ENCODE measurements at places on chromosomes 5 and 9.
A peak's percentile ranks its signal among the peaks of the same experiment; 100 is the strongest.

DNA sequence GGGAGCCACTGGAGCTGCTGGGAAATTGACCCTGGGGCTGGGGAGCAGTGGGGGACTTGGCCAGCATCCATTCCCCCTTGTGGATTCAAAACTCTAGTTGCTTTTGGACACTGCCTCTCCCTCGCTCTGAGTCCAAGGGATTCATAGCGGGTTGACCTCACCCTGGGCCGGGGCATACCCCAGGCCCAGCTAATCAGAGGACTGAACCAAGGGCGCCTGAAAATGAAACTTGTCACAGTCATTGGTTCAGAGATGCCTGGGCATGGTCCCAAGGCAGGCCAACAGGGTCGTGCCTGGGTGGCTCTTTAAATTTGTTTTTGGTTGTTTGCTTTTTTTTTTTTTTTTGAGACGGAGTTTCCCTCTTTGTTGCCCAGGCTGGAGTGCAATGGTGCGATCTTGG lies 22.6 kb downstream of the STK10 start:
- DNase-seq = no peak

DNA sequence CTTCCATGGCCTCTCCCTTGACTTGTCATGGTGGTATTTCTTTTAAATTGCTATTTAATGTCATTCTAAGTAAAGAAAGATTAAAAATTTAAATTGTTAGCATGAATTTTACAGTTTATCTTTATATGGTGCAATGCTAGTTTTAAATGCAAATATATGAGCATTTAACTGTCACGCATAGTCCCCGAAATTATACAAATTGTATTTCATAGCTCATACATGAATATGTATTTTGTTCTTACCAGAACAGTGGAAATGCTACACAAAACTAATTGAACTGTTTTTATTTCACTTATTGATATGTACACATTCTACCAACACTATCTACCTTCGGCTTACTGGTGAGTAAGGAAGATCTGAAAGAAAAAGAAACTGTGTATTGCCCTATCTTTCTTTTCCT lies 125.8 kb downstream of the CARTPT start:
- DNase-seq = no peak

- no peak for DNase-seq
Measured at GRCh38 chr5:82713811-82714210, 363.4 kb downstream of the TMEM167A start.

- DNase-seq = no peak
Measured at GRCh38 chr5:163770625-163771024, 265.2 kb downstream of the MAT2B start.

DNA sequence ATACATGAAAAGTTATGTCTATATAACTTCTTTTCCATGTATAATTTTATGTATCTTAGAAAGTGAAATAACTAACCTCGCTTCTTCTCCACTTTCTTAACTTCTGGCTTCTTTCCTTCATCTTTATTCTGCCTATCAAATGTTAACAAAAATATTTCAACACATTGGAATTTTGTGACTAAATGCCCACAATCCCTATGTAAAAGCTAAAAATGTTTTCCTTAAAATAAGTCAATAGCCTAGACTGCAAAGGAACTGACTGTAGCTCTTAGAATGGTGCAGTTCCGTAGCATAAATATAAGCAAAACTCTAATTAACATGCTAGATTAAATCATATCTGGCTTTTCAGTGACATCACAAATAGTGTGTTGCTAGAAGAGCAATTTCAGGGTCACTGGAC lies 40.9 kb downstream of the PSIP1 start:
- no peak for DNase-seq

DNA sequence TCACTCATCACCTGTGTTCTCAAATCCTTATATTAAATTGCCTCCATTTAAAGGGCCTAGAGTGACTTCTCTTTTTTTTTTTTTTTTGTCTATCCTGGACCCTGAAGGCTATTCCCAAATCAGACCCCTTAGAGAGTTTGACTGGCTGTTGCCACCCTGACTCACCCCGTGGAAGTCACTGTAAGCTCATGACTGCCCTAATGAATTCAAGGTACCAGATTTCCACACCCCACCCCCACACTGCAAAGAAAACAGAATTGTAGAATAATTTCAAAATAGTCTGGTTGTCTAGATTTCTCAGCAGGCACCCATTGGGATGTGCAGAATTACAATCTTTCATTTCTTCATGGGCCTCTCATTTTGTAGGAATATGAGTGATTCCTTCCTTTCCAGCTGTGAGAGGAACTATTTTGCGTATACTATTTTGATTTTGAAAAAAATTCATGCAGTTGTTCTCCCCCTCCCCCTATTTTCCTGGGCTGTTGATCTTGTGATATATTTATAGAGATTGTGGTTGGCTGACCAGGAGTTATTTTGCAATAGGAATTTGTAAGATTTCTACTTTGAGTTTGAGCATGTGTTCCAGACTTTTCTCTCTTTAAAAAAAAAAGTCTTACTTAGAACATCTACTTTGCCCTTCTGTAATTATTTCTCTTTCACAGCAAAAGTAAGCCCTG lies 79.1 kb downstream of the ZNF618 start:
- no peak for DNase-seq

GRCh38 chr9:111232997-111233790 lies 96.8 kb downstream of the OR2K2 start:
- DNase-seq = no peak

DNA sequence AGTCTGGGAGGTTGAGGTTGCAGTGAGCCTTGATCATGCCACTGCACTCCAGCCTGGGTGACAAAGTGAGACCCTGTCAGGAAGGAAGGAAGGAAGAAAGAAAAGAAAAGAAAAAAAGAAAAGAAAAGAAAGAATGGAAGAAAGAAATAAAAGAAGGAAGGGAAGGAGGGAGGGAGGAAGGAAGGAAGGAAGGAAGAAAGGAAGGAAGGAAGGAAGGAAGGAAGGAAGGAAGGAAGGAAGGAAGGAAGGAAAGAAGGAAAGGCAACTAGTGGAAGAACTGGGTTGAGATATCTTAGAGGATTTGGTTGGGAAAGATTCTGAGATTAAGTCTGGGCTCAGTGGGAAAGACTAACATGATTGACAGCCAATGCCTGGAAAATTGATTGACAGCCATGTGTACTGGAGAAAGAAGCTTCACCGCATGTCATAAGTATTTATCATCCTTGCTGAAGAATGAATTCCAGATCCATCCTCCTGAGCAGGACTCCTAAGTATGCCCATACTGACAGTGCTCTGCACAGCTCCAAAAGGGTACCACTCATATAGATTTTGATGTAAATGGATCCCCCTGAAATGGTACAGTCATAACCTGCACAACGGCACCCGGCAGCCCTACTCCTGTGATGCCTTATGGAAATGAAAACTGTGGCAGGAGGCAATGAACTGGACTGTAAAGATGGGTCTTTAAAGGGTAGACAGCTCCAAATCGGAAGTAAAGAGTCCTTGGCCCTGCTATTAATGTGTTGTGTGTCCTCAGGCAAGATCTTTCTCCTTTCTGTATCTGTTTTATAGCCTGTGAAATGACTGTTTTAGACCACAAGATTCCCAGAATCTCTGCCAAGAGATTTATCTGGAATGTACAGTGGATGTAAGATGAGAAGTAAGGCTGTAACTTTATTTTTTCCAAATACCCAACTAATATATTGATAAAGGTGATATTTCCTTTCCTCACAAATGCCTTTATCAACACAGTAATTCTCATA lies 16.9 kb upstream of the ADRA1B start:
- no peak for DNase-seq

- no peak for DNase-seq
Measured at GRCh38 chr5:30380228-30380627, 813.3 kb upstream of the CDH6 start.

DNA sequence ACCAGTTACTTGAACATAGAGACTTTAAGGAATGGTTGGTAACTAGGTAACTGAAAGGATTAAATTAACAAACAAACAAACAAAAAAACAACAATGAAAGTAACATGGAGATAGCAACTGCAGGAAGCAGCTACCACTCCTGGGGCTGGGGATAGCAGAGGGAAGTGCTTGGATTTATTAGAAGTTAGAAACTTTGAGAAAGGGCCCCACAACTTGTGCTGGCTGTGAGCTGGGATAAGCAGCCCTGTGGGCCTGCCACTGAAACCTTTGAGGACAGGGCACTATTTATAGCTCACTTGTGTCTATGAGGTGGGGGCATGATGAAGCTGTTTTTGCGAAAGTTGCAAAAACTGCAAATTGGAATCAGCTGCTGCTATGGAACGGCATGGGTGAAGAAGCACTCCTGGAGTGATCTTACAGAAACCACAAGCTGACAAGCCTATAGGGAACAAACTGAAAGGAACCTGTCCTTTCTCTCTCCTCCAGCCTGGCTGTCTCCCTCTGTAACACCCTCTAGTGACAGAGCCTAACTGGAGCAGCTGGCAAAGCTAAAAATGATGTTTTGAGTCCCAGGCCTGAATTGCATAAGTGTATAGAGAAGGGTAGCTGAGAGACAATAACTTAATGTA lies 91.4 kb upstream of the RANBP6 start:
- peak; percentile 55 for DNase-seq

GRCh38 chr5:126120939-126121338 lies 302.3 kb upstream of the GRAMD2B start:
- no peak for DNase-seq

DNA sequence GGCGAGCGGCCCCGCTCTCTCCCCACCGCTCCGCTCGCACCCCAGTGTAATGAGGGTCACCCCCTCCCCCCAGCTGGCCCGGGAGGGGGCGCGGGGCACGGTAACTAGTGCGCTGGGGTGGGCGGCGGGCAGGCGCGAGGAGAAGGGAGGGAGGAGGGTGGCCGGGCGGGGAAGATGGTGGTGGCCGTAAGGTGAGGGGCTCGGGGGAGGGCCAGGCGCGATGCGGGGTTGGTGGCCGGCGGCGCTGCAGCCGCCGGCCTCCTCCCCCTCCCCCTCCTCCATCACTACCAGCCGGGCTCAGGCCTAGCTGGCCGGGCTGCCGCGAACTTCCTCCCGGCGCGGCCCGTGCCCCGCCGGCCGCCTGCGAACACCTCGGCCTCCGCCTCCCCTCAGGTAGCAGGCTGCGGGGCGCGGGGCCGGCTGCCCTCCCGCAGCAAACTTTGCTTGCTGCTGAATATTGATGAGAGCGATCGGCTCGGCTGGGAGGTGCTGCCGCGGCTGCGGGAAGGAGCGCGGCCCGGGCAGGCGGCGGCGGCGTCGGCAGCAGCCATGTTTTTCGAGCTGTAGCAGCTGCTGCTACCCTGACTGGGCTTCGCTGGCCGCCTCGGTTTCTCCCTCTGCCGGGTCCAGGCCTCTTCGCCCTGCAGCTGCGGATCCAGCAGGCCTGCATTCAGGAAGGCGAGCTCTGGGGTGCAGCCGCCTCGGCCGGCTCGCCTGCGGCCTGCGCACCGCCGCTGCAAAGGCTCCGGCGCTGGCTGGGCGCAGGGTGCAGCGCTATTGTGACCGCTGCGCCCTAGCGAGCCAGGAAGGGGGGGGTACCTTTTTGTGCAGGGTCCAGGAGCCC lies 502 bp downstream of the NSD1 start:
- DNase-seq = peak; percentile 38

GRCh38 chr9:101625876-101626275 lies 31.1 kb upstream of the PPP3R2 start:
- DNase-seq = no peak

GRCh38 chr5:54518818-54519508 lies 1.4 kb downstream of the SNX18 start:
- DNase-seq = no peak

DNA sequence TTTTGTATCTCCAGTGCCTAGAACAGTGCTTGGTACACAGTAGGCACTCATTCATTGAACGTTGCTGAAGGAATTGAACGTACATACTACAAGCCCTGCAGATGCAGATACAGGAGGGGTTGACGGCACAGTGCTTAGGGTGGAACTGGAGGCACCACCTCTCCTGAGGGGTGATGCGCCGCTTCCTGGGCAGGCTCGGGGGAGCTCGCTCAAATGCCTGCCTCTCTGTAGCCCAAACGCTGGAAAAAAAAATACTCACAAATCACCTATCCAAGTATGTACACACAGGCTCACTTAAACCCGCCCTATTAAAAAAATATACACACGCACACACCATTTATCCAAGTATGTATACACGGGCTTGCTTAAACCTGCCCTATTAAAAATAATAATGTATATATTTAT lies 536 bp upstream of the COMMD10 start:
- DNase-seq = peak; percentile 12

GRCh38 chr9:84075004-84075403 lies 94.4 kb downstream of the RMI1 start:
- DNase-seq = no peak

DNA sequence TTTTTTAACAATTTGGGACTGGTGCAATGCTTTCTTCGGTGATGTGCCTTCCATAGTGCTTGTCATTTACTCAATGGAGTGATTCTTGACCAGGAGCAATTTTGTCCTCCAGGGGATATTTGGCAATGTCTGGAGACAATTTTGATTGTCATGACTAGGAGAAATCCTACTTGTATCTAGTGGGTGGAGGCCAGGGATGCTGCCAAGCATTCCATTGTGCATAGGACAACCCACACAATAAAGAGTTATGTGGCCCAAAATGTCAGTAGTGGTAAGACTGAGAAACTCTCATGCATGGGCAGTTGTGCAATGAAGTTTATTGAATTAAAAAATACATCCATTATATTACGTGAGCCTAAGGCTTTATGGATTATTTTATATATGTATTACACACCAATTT lies 70.5 kb downstream of the FOCAD start:
- DNase-seq = no peak

GRCh38 chr9:35669331-35670145 lies 4.2 kb upstream of the CA9 start:
- peak; percentile 44 for DNase-seq

DNA sequence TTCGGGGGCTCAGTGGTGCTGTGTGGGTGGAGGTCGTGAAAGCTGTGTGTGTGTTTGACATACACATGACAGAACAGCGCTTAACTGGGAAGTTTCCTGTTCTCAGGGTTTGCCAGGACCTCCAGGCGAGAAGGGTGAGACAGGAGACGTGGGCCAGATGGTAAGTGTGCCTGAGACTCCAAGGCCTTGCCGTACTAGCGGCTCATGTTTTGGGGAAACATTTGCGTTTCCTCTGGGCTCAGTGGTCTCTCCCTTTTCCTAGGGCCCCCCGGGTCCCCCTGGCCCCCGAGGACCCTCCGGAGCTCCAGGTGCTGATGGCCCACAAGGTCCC lies 68.3 kb upstream of the FCN2 start:
- no peak for DNase-seq

GRCh38 chr5:116378777-116379121 lies 195.9 kb downstream of the SEMA6A start:
- DNase-seq = no peak

GRCh38 chr9:90881648-90882047 lies 80.0 kb downstream of the SYK start:
- DNase-seq = no peak

DNA sequence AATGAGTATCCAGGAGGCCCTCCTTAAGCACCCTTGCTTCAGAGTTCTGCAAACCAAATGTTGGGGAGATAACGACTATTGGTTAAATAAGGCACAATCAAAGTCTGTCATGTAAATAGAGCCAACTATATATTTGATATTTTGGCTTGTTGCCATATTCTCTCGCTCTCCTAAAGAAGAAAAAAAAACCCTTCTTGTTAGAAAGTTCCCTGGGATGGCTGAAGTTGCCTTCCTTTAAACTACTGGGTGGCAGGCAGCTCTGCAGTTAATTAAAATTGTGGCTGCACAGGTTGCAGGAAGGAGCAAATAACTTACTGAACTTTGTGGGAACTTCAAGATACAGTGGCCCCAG lies 227.0 kb upstream of the ANKRD55 start:
- DNase-seq = no peak

- DNase-seq = no peak
Measured at GRCh38 chr5:98791001-98791519, 17.6 kb downstream of the RGMB start.

- no peak for DNase-seq
Measured at GRCh38 chr9:36325081-36325828, 67.0 kb upstream of the GNE start.

Measured in A549 (cell line).